ENCODE measurements at places on chromosomes 11 and 22.

- DNase-seq, result no peak
Observed at GRCh38 chr11:69645801-69646492, 5.0 kb downstream of the CCND1 start.

DNA sequence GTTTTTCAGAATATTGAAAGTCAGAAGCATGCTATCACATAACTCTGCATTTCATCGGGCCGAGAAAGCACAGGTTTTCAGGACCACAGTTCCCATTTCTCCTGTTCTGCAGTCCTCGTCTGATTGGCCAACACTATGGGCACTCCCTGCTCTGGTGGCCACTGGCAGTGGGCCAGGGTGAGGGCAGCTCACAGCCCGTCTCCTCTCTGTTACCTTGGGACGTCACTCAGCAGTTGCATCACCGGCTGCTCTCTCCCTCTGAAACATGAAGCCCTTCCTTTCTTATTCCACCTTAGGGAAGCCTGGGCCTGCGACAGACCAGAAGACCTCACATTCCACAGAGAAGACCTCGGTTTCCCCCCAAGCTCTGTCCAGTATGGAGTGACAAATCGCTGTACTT lies 11.4 kb upstream of the MICAL3 start:
- DNase-seq, result no peak

DNA sequence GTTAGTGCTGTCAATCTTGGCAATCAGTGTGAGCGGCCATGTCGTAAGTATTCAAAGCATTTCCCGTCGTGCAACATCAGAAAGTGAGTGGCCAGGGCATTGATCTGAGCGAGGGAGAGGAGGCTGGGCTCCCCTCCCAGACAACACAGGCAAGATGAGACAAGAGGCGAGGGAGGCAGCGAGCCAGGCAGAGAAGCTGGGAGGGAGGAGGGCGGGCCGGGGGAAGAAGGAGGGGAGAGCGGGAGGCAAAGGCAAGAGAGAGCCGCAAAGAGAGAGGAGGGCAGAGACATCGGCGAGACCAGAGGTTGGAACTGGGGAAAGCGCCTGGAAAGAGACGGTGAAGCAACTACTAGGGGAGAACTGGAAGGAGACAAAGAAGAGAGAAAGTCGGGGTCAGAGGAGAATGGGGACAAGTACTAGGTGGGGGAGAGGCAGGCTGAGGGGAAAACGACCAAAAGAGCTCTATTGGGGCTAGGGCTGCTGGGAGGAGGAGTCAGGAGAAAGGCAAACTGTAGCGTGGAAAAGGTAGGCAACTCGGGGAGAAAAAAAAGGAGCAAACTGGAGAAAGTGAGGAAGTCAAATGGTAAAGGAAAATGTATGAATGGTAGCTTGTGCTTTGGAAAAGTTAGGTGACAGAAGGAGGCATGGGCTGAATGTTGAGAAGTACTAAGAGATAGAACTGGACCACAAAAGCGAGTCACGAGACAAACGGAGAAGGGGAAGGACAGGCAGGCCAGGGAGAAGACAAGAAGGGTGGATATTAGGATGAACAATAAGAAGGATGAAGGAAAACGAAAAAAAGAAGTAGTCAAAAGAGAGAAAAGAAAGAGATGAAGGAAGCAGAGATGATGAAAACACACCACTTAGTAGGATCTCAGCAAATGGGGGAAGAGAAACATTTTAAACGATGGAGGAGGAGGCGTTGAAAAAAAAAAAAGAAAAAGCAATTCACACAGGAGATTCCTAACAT lies 130.5 kb upstream of the C11orf58 start:
- peak; percentile 56 for DNase-seq

DNA sequence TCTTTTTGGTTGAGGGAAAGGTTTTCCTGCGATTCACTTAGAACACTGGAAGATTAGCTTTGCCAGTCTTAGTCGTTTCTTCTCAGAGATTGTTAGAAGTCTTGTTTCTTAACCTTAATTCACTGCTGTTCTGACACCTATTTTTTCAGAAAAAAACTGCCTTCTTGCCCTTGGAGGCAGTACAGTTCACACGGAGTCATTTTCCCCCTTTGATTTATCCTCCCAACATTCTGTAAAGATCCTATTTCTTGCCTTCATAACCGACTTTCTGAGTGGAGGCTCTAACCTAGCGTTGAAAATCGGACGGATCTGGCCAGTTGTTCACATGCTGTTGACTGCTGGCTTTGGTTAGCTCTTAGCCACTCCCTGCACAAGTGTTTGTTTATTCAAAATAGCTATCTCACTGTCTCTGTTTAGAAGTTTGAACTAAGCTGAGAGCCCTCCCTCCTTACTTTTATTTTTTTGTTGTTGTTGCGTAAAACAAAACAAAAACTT lies 737 bp downstream of the BCL2L13 start:
- peak; percentile 32 for DNase-seq

DNA sequence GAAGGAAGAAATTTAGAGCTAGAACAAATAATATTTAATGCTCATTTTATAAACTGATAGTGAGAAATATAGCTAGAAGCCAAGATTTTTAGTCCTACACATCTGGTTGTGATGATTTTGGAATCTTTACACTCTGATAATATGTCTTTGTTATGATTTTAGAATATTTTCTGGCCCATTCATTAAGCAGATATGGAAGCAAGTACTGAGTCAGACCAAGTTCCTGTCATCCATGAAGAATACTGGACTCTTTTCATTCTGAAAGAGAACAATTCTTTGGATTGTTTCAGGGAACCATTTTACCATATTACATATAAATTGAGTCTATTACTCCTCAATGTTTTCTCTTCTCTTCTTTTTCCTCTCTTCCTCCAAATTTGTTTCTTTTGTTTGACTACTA lies 227.4 kb downstream of the TMEM135 start:
- DNase-seq, result peak; percentile 70

- DNase-seq, result peak; percentile 11
Observed at GRCh38 chr22:33438273-33438672, 380.1 kb upstream of the SYN3 start.

DNA sequence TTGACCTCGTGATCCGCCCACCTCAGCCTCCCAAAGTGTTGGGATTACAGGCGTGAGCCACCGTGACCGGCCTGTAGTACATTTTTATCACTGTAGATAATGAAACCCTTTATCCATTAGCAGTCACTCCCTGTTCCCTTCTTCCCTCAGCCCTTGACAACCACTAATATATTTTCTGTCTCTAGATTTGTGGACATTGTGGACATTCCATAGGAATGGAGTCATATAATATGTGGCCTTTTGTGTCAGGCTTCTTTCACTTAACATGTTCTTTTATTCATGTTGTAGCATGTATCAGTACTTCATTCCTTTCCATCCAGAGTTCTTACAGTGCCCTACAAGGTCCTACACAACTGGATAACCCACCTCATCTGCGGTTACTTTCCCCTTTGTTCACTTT lies 30.5 kb downstream of the RRM1 start:
- DNase-seq, result no peak

DNA sequence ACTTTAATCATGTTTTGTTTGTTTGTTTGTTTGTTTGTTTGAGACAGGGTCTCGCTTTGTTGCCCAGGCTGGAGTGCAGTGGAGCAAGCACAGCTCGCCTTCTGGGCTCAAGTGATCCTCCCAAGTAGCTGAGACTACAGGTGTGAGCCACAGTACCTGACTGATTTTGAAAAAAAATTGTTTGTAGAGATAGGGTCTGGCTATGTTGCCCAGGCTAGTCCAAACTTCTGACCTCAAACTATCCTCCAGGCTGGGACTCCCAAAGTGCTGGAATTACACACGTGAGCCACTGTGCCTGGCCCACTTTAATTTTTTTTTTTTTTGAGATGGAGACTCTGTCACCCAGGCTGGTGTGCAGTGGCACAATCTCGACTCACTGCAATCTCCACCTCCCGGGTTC lies 74.8 kb upstream of the CLDN5 start:
- DNase-seq, result no peak

GRCh38 chr11:70833554-70833953 lies 418.8 kb downstream of the SHANK2 start:
- no peak for DNase-seq

DNA sequence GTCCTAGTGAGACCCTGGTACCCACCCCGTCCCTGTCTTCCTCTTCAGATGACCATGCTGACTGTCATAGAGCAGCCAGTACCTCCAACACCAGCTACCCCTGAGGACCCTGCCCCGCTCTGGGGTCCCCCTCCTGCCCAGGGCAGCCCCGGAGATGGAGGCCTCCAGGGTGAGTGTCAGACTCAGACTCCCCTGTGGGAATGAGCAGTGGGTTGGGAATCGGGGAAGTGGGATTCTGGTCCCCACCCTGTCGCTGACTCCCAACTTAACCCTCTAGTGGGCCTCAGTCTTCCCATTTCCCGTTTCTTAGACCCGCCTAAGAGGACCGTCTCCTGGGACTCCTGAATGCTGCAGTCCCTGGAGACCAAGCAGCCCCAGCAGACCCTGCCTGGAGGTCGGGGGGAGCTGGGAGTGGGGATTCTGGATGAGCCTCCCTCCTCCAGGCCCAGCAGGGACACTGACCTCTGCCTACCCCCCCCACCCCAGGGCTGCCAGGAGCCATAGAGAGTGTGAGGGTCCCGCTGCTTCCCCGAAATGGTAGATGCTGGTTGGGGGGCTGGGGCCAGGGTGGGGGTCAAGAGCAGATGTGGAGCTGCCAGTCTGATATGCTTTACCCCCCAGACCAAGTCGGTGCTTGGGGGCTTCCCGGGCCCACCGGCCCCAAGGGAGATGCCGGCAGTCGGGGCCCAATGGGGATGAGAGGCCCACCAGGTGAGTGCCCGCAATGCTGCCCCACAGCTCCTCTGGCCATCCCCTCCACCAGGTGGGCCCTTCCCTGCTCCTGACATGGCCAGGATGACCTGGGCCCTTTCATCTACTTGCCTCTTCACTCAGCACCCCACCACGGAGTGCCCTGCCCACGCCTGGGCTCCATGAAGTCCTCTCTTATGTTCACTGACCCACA lies 25.5 kb downstream of the EMID1 start:
- DNase-seq, result no peak

GRCh38 chr22:49406879-49407587 lies 420.6 kb downstream of the BRD1 start:
- no peak for DNase-seq

GRCh38 chr11:128905345-128906184 lies 14.4 kb downstream of the KCNJ5 start:
- no peak for DNase-seq

GRCh38 chr11:106714199-106714598 lies 304.1 kb downstream of the GUCY1A2 start:
- no peak for DNase-seq

- DNase-seq, result no peak
Observed at GRCh38 chr11:75571625-75572024, 9.6 kb downstream of the SERPINH1 start.

DNA sequence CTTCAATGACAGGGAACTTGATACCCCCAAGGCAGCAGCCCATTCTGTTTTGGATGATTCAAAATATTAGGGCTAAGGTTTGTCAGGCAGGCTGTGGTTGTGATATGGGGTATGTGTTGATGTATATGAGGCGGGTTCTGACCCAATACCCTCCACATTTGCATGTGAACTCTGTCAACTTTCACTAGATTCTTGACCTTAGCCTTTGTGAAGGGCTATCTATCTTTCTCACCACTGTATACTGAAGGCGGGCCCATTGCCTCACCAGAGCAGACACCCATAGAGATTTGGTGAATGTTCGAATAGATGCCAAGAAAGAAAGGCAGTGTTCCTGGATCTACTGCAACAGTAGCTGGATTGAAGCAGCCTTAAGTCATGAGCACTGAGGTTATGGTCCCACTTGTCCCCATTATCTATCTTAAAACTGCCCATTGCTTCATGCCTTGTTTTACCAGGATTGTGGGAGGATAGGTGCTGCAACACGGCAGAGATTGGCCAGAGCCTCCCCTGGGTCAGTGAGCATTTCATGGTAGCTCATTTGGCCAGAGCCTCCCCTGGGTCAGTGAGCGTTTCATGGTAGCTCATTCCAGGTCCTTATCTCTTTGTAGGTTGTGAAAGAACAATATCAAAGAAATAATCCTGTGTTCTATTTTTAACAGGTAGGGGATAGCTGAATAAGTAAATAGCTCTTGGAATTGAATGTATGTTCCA lies 399.6 kb downstream of the TMEM135 start:
- no peak for DNase-seq

DNA sequence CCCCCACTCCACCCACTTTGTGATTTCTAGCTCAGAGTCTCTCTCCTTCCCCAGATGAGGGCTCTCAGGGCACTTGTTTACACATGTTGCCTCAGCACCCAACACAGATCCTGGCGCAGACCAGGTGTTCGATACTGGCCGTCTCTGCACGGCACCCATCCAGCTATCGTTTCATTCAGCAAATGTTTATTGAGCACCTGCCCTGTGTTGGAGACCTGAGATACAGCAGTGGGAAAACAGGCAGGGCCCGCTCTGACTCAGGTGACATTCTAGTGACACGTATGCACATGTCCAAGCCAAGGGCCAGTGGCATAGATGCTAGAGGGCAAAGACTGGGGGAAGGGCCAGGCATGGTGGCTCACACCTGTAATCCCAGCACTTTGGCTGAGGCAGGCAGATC lies 71.9 kb downstream of the NFAM1 start:
- no peak for DNase-seq

DNA sequence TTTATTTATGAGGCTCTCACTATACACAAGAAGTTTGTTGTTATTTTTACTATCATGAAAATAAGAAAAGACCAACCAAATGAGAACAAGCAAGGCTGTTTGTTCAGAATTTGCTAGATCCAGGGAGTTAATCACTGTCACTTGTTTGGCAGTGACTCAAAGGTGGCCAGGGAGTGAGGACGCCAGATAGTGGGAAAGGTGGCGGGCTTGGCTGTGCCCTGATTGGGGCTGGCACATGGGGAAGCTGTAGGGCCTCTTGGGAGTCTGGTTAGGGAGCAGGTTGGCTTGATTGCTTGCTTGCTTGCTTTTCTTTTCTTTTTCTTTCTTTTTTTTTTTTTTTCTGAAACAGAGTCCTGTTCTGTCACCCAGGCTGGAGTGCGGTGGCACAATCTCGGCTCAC lies 53.1 kb upstream of the SLC22A12 start:
- no peak for DNase-seq

DNA sequence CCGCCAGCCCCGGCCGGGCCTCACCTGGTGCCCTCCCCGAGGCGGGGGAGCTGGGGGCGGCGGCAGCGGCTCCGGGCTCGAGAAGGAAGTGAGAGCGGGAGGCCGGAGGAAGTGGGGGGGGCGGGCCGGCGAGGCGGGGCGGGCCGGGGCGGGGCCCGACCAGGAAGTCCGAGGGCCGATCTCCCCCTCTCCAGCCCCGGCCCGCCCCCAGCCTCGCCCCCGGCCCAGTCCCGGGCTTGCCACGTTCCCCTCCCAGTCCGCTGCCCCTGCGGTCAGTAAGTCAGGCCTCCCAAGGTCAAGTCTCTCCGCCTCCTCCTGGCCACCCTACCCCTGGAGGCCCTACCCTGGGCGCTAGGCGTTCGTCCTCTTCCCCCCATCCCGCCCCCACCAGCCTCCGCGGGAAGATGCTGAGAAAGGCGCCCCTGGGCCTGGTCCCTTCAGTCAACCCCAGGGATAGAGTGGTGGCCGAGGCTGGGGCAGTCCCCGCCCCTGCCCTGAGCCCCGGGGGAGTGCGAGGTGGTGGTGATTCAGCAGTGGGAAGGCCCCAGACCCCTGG lies at the start of gene RHOG:
Gene RHOG (minus strand): TSS at position 90 of the 556 bp plus-strand sequence. CDS start 12,821 bp downstream, outside the sequence.
- DNase-seq, result no peak

DNA sequence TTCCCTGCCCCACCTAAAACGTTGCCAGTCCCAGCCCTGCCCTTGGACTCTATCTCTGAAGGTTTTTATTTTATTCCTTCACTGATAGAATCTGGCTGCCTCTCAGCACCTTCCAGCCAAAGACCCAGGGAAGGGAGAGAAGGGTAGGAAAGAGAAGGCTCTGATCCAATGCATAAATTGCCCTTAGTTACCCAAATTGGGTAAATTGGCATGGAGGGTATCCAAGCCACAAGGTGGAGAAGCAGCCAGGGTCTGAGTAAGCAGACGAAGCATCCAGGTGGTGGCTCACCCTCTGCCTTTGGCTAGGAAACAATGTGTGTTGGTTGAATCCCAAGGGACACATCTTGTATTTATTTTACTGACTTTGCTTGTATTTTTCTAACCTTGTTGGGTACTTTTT lies 89.0 kb downstream of the FEZ1 start:
- peak; percentile 7 for DNase-seq
